ENCODE measurements at places on chromosomes 11 and 22. TPM values are rescaled to one million over a fixed set of nuclear protein-coding genes. Genes with fewer than 3 reads are reported as not detected.

DNA sequence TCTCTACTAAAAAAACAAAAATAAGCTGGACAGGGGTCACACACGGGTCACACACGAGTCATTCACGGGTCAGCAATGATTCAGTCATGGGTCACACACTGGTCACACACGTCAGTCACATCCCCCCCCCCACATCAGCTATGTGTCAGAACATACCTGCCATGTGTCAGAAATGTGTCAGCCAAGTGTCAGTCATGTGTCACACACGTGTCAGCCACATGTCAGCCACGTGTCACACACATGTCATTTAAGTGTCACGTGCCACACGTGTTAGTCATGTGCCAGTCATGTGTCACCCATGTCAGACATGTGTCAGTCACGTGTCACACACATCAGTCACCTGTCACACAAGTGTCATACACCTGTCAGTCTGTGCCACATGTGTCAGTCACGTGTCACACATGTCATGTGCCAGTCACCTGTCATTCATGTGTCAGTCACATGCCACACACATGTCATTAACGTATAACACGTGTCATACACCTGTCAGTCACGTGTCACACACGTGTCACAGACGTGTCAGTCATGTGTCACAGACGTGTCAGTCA, 28.7 kb upstream of the MMP20 start:
- no peak for DNase-seq

The SPON1 gene
- polyA plus RNA-seq, result 0.27 TPM

DNA sequence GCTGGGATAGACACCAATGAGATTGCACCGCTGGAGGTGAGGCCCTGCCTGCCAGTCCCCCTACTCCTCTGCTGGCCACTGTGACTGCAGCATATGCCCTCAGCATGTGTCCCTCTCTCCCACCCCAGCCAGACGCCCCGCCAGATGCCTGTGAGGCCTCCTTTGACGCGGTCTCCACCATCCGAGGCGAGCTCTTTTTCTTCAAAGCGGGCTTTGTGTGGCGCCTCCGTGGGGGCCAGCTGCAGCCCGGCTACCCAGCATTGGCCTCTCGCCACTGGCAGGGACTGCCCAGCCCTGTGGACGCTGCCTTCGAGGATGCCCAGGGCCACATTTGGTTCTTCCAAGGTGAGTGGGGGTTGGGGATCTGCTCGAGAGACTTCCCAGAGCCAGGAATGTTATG, 5.7 kb upstream of the SMARCB1 start:
- no peak for DNase-seq

DNA sequence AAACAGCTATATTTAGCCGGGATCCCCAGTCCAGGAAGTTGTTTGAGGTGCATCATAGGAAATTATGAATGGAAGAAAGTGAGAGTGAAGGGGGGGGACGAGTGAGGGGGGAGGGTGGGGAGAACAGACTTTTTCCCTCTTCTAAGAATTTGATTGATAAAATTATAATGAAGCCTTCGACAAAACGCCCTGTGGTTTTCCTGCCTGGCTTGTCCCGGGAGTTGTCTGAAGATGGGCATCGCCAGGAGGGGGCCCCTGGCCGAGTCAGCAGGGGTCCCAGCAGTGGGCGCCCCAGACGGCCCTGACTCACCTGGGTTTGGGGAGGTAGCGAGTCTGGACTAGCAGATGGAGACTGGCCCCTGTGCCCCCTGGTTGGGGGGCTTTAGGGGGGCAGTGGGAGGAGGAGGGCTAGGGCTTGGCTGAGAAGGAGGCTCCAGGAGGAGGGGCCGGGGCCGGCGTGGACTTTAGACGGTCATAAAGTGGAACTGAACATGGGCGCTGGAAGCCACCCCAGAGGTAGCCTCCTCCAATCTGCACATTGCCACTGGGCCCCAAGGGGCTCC, 336 bp upstream of the LIF start:
- no peak for DNase-seq

The VWCE gene
- 5.1 TPM for polyA plus RNA-seq

- DNase-seq, result no peak
These were observed 1.2 kb upstream of the P2RY6 start for GRCh38 chr11:73270855-73271477.

The TIGD3 gene
- polyA plus RNA-seq, result 1.1 TPM

The SPI1 gene
- polyA plus RNA-seq, result 9.5 TPM

DNA sequence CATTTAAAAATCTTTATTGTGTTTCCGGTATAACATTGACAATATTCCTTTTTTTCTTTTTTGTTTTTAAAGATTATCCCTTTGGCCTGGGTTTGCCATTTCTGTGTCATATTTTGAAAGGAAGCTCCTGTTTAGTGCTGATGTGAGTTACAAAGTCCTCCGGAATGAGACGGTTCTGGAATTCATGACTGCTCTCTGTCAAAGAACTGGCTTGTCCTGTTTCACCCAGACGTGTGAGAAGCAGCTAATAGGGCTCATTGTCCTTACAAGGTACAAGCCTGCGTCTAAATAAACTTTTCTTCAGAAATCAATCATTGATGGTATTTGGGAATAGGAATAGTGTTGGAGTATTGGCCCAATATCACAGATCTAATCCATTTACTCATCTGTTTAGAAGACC, 19.8 kb downstream of the PIWIL4 start:
- DNase-seq, result no peak

DNA sequence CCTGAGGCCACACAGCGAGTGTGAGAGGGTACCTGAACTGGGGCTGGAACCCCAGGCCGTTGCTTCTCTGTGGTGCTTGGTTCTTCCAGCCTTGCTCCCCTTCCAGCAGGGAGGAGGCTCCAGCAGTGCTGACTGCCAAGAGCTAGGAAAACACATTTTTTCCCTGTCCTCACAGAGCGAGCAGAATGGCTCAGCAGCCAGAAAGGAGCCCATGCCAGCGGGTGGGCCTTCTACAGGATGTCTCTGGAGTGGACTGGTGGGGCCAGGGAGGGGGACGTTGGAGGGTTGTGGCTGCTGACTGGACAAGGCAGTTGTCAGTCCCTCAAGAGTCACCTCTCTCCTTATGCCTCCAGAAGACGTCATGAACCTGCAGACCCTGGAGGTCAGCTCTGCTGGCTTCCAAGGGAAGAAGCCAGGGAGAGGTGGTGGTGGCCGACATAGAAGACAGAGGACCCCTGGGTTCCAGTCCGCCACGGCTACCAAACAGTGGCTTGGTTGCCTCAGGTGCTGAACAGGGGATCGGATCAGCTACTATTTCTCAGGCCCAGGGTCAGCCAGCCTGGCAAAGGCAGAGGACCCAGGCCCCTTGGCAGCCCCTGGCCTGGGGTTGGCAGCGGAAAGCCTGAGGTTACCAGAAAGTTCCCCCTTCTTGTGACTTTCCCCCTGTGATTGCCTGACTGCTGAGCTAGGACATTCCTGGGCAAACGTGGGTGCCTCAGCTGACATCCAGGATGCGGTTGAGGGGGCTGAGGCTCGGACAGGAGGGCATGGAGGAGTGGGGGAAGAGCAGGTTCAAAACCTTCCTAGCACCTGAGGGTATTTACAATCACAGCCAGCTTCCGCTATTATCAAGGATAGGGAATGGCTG, 3.7 kb downstream of the MAFF start:
- DNase-seq, result no peak

The TBRG1 gene
- 28.7 TPM for polyA plus RNA-seq

DNA sequence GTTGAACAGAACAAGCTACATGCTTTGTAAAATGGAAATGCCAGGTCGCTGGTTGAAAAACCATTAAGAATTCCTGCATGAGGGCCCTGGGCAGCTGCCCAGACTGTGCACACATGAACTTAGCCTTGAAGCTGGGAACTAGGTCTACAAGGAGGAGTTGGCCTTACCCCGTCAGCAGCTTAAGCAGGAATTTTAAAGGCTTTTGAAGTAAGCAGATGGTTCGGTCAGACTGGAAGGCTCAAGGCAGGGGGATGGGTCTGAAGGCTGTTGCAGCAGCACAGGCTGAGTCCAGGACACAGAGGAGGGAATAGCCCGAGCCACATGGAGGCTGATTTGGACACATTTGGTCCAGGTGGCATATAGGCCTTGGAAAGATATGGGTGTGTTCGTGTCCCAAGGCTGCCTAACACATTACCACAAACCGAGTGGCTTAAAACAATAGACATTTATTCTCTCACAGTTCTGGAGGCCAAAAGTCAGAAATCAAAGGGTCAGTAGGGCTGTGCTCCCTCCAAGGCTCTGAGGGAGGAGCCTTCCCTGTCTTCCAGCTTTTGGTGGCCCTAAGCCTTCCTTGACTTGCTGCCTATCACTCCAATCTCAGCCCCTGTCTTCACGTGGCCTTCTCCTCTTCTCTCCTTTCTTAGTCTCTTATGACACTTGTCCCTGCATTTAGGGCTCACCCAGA, 11.6 kb downstream of the LIF start:
- no peak for DNase-seq

The YPEL4 gene
- not detected for polyA plus RNA-seq

The APOL5 gene
- polyA plus RNA-seq, result not detected

The PLEKHA7 gene
- polyA plus RNA-seq, result 1.5 TPM

GRCh38 chr11:83666149-83666548, 380.0 kb upstream of the CCDC90B start:
- DNase-seq, result no peak

The H19 gene
- polyA plus RNA-seq, result not detected

- no peak for DNase-seq
These were observed 680.5 kb upstream of the API5 start for GRCh38 chr11:42631220-42631843.

GRCh38 chr22:20425566-20426258, 11.9 kb downstream of the SCARF2 start:
- no peak for DNase-seq

- DNase-seq, result no peak
These were observed 190.2 kb downstream of the SWAP70 start for GRCh38 chr11:9853929-9854552.

DNA sequence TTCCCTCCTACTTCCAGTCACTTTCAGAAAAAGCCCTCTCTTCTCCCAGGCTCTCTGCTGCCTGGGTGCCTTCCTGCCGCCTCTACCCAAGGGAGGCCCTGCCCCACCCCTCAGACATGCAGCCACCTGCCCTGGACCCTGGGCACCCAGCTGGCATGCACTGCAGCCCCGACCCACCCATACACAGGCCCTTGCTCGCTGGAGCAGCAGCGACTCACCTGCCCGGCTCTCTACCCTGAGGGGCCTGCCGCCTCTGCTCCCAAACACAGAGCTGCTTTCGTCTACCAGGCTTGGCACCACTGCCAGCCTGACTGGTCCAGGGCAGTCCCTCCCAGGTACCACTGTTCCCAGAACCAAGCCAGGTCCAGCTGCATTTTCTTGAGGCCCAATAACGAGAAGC, 1.2 kb upstream of the TSSK2 start:
- DNase-seq, result no peak

GRCh38 chr11:616320-617198, 809 bp upstream of the IRF7 start:
- no peak for DNase-seq

The MS4A3 gene
- polyA plus RNA-seq, result not detected

The OTOG gene
- not detected for polyA plus RNA-seq

- DNase-seq, result no peak
These were observed 49.2 kb upstream of the TIMP3 start for GRCh38 chr22:32752326-32752725.

DNA sequence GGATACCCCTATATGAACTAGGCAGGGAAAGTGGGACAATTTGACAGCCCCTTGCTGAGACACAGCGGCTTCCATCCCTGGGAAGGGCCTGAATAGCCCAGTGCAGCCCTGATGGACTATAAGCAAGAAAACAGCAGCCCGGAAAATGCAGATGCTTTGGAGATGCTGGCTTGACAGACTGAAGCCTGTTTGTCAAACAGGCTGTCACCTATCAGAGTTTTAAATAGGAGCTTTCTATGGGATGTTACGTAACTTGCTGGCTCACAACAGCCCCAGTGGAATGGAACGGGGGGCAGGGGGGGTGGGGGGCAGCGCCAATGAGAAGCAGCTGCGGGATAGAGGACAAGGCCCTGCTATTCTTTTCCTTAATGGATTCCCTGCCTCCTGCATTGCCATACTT, 91.9 kb upstream of the NTM start:
- no peak for DNase-seq

- DNase-seq, result no peak
These were observed 19.1 kb upstream of the ROBO3 start for GRCh38 chr11:124846070-124846673.

GRCh38 chr22:21567456-21568346, at the start of gene UBE2L3:
Gene UBE2L3 (plus strand): TSS chr22:21567714. CDS start chr22:21567745, 31 bp downstream.
- no peak for DNase-seq

DNA sequence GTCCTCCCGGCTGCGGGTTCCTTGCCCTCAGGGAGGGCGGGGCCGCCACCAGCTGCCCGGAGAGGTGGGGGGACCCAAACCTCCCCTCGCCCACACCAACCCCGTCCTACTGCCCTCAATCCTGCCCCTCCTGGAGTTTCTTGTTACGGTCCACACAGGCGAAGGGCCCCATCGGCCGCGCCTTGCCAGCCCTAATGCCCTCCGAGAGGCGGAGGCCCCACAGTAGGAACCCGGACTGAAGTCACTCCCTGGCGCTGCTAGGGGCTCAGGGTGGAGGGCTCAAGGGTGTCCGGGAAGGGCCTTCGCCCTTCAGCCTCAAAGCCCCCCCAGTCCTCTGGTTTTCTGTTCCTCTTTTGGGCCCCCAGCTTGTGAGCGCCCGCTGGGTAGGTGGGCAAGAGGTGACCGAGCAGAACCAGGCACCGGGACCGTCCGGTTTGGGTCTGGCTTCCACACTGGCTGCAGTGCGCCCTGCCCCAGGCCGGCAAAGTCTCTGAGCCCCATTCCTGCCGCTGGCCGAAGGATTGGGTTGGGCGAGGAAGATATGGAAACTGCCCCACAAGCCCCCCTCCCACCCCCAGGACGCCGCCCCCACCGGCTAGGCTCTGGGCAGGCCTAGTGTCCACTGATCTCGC, 24.5 kb downstream of the DUSP8 start:
- DNase-seq, result no peak

GRCh38 chr11:27718863-27719545, 18.7 kb upstream of the BDNF start:
- no peak for DNase-seq

- DNase-seq, result no peak
These were observed 465.1 kb downstream of the MN1 start for GRCh38 chr22:27336151-27337090.

DNA sequence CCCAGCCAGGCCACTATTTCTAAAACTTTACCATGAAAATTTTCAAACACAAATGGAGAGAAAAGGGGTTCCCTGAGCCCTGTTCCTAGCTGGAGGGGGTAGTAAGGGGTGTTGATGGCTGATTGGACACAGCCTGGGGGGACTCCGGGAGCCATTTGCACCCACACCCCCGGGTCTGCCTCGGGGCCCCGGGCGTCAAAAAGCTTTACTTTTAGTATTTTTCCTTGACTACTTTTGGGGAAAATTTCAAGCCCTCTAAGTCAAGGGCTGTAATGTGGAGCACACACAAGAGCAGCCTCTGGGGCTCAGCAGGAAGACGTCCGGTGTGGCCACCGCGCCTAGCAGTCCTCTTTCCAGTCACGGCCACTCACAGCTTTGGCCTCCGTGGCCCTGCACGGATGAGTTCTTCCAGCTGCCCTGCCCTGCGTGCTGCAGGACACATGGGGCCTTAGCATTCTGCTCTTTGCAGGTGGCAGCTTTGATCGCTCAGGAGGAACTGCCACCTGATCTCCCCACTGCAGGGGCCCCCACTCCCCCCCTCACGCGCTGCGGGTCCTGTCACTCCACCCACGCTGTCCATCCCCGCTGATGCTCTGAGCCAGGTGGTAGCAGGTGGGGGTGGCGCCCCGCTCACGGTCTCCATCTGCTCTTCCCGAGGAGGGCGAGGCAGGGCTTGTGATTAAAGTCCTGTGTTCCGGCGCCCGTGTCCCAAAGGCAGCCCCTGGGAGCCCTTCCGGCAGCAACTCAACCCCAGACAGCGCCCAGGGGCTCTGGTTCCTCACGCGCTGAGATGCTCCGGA, 14.4 kb downstream of the RNH1 start:
- no peak for DNase-seq

GRCh38 chr11:92784331-92784730, 185.1 kb upstream of the MTNR1B start:
- DNase-seq, result no peak

The ZNF280B gene
- 1.7 TPM for polyA plus RNA-seq

Data from GM12878 (cell line).